ENCODE measurements at places on chromosomes 3 and 15.

DNA sequence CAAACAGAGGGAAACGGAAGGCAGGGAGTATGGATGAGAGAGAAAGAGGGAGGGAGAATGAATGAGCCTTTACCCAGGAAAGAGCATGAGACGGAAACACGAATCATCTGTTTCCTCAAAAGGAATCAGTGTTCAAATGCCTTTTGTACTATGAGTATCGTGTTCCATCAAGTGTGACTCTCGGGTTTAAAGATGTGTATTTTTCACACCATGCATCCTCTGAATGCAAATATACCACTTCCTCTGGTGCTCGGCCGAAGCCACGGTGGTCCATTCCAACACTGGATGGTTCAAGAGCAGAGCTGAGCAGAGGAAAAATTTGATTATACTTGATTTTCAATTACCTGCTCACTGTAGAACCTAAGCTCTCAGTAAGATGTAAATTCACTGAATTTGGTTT lies 505.1 kb downstream of the MECOM start:
- DNase-seq = no peak

- no peak for DNase-seq
These were observed 27.9 kb upstream of the SFMBT1 start for GRCh38 chr3:53073553-53074365.

DNA sequence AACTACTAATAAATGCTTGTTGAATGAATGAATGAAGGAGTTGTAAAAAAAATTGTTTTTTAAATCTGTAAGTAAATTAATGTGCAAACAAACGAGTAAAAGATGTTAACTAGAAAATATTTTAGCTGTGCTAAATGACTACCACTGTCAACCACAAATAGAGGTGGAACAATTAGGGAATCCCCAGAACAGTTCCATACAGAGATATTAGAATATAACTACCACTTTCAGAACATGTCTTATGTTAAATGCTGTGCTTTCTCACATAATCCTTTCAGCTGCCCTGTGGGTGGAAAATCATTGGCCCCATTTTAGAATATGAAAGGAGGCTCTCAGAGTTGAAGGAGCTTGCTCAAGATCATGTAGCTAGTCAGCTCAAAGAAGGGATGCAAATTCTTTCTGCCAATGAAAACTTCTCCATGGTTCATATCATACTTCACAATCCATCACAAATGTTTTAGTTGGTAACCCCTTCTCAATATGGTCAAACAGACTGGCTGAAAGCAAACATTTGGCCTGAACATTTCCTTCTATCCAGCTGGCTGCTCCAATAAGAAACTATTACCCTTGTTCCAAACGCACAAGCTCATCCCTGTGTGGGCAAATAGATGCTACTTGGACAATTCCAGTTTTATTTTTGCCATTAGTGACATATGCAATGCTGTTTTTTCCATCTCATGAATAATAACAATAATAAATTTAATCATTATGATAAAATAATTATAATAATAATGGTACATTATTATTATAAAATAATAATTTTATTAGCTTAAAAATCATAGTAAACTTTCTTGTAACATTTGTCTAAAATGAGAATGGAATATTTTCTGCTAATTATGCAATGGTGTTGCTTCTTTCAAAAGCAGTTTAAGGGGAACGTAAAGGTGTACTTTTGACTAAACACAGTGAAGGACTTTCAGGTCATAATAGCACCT lies 290.4 kb upstream of the STT3B start:
- no peak for DNase-seq

- DNase-seq = no peak
These were observed 308.4 kb upstream of the ROBO2 start for GRCh38 chr3:76731471-76731870.

DNA sequence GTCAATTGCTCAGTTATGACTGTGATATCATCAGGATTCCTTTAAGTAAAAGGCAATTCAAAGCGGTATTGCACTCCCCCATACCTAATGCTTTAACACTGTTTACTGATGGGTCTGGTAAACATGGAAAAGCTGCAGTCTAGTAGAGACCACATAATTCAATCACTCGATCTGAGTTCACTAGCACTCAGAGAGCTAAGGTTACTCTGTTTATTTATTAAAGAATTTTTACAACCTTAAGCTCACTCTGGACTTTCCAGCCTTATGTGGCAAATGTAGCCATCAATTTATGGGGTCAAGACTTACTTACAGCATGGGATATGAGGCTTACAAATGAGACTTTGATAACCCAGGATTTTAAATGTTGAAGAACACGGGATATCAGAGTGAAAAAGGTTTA lies 18.4 kb upstream of the CCR2 start:
- no peak for DNase-seq

- no peak for DNase-seq
These were observed 131.6 kb downstream of the C3orf70 start for GRCh38 chr3:185021256-185021655.

DNA sequence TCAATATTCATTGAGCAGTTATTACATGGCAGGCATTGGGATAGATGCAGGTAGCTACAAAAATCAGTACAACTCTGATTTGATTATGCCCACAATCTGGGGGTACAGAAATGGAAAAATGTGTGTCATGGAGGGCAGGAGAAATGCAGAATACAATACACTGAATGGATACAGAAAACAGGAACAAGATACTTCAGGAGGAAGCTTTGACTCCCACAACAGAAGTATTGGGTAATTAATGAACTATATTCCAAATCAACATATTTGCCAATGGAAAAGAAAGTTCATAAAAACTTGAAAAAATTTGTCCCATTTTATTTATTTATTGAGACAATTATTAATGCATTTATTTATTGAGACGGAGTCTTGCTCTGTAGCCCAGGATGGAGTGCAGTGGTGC lies 207.0 kb downstream of the SUCLG2 start:
- DNase-seq = no peak

- no peak for DNase-seq
These were observed 522 bp upstream of the LMLN start for GRCh38 chr3:197959500-197959890.

DNA sequence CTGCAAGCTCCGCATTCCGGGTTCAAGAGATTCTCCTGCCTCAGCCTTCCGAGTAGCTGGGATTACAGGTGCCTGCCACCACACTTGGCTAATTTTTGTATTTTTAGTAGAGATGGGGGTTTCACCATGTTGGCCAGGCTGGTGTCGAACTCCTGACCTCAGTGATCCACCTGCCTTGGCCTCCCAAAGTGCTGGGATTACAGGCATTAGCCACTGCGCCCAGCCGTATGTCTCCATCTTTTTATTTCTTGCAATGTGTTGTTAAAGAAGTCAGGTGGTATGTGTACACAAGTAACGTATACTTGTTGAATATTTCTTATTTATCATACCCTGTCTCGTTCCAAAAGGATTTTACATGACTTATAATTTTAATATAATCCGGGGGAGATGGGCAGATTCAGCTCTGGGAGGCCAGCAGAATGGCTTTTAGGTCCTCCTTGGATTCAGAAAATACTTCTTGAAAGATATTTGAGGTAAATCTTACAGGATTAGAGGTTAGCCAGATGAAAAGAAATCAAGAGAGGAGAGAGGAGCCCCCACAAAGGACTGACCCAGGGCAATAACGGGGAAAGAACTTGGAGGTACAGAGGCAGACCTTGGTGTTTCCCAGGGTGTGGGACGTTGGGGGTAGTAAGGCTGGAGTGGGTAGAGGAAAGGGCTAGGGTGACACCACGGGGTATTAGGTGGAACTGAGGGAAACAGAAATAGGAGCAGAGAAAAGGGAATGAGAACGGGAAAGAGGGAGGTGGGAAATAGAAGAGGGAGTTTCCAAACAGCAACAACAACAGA lies 27.2 kb upstream of the MUC20 start:
- no peak for DNase-seq

DNA sequence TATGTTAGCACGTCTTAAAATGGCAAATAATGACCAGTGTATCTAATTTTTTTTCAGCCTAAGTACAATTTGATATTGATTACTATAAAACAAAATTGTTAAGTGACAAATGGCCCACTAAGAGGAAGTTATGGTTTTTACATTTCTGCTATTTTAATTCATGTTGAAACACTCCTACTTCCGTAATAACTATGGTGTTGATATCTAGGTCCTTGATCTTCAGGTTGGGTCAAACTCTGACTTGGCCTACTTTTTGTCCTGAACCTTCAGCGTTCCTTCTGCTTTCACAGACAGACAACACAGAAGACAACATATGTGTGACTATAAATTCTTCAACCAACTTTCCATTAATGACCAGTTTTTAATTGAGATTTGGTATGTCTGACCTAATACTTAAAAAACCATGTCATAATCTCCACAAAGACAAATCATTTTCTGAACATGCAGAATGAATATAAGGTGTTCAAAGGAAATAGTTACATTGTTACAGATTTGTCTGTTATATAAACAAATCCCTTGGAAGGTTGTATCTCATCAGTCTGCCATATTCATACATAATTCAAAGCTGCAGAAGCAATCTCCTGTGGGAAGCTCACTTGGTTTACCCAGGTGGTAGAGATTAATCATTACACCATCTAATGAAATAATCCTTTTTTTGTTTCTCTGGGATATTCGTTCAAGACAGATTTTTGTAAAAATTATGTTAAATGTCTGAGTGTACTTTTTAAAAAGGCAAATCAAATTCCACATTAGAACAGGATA lies 92.1 kb upstream of the TSPAN3 start:
- DNase-seq = no peak

GRCh38 chr15:29695489-29696167 lies 126.6 kb downstream of the TJP1 start:
- DNase-seq = no peak

- no peak for DNase-seq
These were observed 196.8 kb downstream of the ADAMTSL3 start for GRCh38 chr15:83850501-83851245.
